Vein endothelial cell (primary cell): ENCODE measurements at places on chromosomes 4 and X. TPM values are rescaled to one million over a fixed set of nuclear protein-coding genes. Genes with fewer than 3 reads are reported as not detected.

The PPP1R2C gene
- not detected in 2 replicates for total RNA-seq

The TMPRSS11A gene
- total RNA-seq = not detected in 2 replicates

The CTAG1B gene
- total RNA-seq = not detected in 2 replicates

The SHROOM4 gene
- 63.4 and 69.4 TPM in 2 replicates for total RNA-seq

The SMR3B gene
- total RNA-seq = not detected in 2 replicates

The TECRL gene
- total RNA-seq = not detected in 2 replicates

The C4orf50 gene
- total RNA-seq = not detected in 2 replicates

The KCNE5 gene
- under 0.01 and 0.38 TPM in 2 replicates for total RNA-seq

The ENPEP gene
- 0.33 TPM in 1 of 2 replicates, not detected in the other for total RNA-seq

The AKAP14 gene
- total RNA-seq = not detected in 2 replicates

The GAGE12E gene
- total RNA-seq = not detected in 2 replicates

The CLDN34 gene
- total RNA-seq = not detected in 2 replicates

The MAGEC2 gene
- not detected in 2 replicates for total RNA-seq

The MTNR1A gene
- total RNA-seq = not detected in 2 replicates

The MAGEA1 gene
- not detected in 2 replicates for total RNA-seq

The NEXMIF gene
- total RNA-seq = 0.10 TPM in 1 of 2 replicates, not detected in the other

The PLXNA3 gene
- total RNA-seq = 14.9 and 21.6 TPM in 2 replicates

The PABPC5 gene
- total RNA-seq = 0.33 and 0.48 TPM in 2 replicates

The FABP2 gene
- not detected in 2 replicates for total RNA-seq

The SMARCA1 gene
- total RNA-seq = 28.3 and 31.7 TPM in 2 replicates

The MAGIX gene
- total RNA-seq = 0.65 and 0.76 TPM in 2 replicates

The F8A2 gene
- not detected in 2 replicates for total RNA-seq

The PLAC8 gene
- 1.3 and 2.5 TPM in 2 replicates for total RNA-seq

The CXCL10 gene
- total RNA-seq = 0.10 and 0.33 TPM in 2 replicates

The CFI gene
- 47.0 and 48.1 TPM in 2 replicates for total RNA-seq

The ATOH1 gene
- total RNA-seq = not detected in 2 replicates

The ESX1 gene
- total RNA-seq = 0.29 and 0.65 TPM in 2 replicates

The CLDN2 gene
- not detected in 2 replicates for total RNA-seq

The SLC2A9 gene
- 0.38 and 1.3 TPM in 2 replicates for total RNA-seq

The GAB3 gene
- total RNA-seq = 9.4 and 18.0 TPM in 2 replicates

The DRD5 gene
- not detected in 2 replicates for total RNA-seq

The SH3D19 gene
- total RNA-seq = 125 and 149 TPM in 2 replicates

The MAGEC1 gene
- total RNA-seq = not detected in 2 replicates

The BEX5 gene
- total RNA-seq = not detected in 2 replicates

The TMEM271 gene
- not detected in 2 replicates for total RNA-seq

The IDS gene
- 45.4 and 51.2 TPM in 2 replicates for total RNA-seq

The GAGE2A gene
- total RNA-seq = not detected in 2 replicates

The L1CAM gene
- under 0.01 and 0.19 TPM in 2 replicates for total RNA-seq

The CCDC110 gene
- total RNA-seq = 0.19 and 1.6 TPM in 2 replicates

The SYP gene
- total RNA-seq = under 0.01 and 0.10 TPM in 2 replicates

The BST1 gene
- total RNA-seq = 22.0 and 49.3 TPM in 2 replicates
